Upper lobe of right lung (tissue), 1 donor: ENCODE measurements at places on chromosomes 6 and 20.

- no peak for DNase-seq
Measured at GRCh38 chr6:99422912-99423311, 2.2 kb downstream of the PNISR start.

DNA sequence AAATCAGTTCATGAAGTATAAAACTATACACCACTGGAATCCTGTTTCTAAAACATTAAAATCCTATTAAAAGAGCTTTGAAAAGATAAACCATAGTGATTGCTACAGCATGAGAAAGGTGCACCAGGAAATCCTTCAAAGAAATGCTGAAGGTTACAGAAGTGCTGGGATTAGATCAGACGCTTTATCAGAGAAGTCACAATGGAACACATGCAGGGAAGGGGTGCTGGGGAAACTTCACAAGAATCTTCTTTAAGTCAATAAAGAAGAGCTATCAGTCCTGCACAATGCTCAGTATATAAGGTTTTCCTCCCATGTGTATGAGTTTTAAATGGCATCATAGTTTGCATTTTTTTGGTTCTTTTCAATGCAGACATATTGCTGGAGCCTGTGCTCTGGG, 137.7 kb upstream of the SLC22A16 start:
- no peak for DNase-seq

GRCh38 chr6:132456700-132457143, 55.4 kb upstream of the MOXD1 start:
- DNase-seq = peak; percentile 70

GRCh38 chr6:87104667-87105066, 9.8 kb upstream of the CGA start:
- DNase-seq = no peak

- DNase-seq = no peak
Measured at GRCh38 chr20:36431604-36432003, 109.7 kb upstream of the MYL9 start.

GRCh38 chr20:36496707-36497669, 44.3 kb upstream of the MYL9 start:
- no peak for DNase-seq

GRCh38 chr6:137846772-137847313, 20.2 kb upstream of the TNFAIP3 start:
- peak; percentile 79 for DNase-seq
